ENCODE measurements at places on chromosomes 2 and 18. TPM values are rescaled to one million over a fixed set of nuclear protein-coding genes. Genes with fewer than 3 reads are reported as not detected.

TMEM214 gene
- polyA plus RNA-seq: 84.3 TPM

DNA sequence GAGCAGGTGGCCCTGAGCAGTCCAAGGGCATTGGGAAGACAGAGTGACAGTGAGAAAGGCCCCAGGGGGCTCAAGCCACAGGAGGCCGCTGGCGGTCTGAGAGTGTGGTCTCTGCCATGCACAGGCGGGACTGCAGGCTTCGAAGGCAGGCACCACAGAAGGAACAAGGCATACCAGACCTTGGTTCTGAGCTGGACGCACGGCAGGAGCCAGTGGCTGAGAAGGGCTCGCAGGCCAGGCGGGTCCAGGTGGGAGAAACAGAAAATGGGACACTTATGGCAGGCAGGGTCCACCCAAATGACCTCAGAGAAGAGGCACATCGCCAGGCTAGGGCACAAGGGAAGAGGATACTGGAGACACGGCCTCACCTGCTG, 14.9 kb downstream of the HJURP start:
- no peak for DNase-seq

DNA sequence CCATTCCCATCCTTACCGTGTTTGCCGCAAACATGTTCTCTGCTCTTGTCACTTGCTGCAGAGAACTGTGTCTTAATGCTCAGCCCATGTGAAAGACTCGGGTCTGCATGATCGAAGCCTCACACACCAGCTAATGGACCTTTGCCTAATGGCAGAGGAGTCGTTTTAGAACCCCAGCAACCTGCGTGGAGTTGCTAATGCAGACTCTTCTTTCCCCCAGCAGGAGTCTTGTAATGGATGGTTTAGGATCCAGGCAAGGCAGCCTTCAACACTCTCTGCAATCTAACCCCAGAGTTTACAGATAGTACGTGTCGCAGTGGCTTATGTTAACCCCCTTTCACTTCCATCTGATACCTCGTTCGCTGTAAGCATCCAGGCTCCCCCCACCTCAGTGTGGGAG, 316.4 kb downstream of the AGAP1 start:
- DNase-seq: no peak

- DNase-seq: no peak
These were observed 48.8 kb downstream of the C2orf42 start for GRCh38 chr2:70141902-70142589.

BCL2 gene
- 5.4 TPM for polyA plus RNA-seq

- no peak for DNase-seq
These were observed 138.8 kb downstream of the MYO5B start for GRCh38 chr18:50056185-50056584.

GRCh38 chr2:132460781-132461180, 44.2 kb downstream of the GPR39 start:
- no peak for DNase-seq

- no peak for DNase-seq
These were observed 63.9 kb downstream of the TMEM131 start for GRCh38 chr2:97931858-97932225.

DNA sequence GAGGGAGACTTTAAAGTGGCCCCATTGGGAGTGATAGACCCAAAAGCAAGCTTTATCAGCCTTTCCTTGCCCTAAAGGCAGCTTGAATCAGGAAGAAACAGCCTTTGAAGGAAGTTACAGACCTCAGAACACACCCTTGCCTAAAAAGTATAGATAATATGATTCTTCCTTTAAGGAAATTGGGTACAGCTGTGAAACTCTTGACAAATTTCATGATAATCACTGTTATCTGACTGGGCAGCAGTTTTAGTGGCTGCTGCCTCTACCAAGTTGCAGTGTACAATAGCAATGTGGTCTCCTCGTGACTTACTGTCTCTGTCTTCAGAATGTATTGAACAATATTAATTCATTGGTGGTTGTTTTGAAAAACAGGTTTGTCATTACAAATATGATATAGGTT, 16.7 kb downstream of the HOXD1 start:
- no peak for DNase-seq

ATRAID gene
- 89.2 TPM for polyA plus RNA-seq

- DNase-seq: no peak
These were observed 256.0 kb downstream of the AFF3 start for GRCh38 chr2:99886418-99886817.
